ENCODE measurements at places on chromosomes 1 and 21.
A peak's percentile ranks its signal among the peaks of the same experiment; 100 is the strongest.

DNA sequence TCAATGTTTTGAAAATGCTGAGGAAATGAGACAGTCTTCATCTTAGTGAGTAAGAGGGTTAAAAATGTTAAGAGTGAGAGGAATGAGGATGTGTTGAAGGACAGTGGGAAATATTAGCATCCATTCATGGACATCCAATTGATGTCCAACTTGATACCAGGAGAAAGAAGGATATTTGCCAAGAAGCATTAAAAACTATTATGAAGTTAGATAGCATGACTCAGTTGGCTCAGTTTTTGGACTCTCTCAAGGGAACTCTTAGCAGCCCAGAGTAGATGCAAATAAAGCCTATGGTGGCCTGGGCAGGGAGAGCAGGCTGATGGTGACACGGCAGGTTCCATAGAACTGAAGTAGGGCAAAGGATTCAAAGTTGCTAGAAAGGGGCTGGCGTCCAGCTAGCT, 171.0 kb downstream of the ZZZ3 start:
- DNase-seq, result no peak

- no peak for DNase-seq
Observed at GRCh38 chr1:21295002-21295401, 4.7 kb upstream of the ECE1 start.

GRCh38 chr1:159473335-159473734, 33.8 kb downstream of the OR10J1 start:
- DNase-seq, result no peak

DNA sequence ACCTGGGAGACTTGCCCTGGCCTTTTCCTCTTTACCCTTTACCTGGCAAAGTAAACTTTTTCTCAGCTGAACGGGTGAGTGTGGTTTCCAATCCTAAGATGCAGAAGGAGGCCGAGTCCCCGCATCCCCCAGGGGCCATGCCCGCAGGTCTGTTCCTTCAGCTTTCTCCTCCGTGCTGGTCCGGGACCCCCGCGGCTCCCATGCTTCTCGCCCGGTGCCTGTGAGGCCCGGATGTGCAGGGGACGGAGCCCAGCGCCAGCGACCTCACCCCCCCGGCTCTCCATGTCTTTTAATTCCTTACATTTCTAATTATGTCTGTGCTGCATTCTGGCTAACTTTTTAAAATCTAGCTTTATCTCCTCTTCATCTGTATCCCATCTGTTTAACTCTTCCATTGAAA, 21.5 kb upstream of the SCYL3 start:
- no peak for DNase-seq

DNA sequence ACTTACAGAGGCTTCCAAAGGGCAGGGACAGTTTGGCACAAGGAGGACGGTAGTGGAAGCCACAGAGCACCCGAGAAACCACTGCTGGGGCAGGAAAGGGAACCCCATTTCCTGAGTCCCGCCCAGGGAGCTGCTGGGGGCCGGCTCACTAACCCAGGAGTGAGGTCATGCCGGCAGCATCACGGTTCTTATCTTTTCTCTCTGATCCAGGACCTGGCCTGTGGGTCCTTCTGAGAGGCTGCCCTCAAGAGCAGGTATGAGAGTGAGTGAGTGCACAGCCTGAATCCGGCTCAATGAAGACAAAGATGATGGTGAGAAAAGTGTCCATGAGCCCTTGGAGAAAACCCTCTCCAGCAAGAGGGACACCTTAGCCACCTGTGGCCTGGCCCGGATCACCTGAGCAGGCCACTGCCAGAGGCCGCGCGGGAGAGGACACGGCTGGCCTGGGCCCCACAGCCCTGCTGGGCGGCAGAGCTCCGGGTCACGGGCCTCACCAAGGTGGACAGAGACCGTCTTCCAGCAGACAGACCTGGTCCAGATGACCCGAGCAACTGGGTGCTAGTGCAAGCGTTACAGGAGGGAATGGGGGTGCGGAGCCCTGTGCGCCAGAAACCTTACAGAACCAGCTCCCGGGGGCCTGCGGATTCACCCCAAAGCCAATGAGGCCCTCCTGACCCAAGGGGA, 94.9 kb downstream of the RIPK4 start:
- DNase-seq, result no peak

GRCh38 chr21:43303275-43304178, 123.4 kb downstream of the SIK1 start:
- no peak for DNase-seq

DNA sequence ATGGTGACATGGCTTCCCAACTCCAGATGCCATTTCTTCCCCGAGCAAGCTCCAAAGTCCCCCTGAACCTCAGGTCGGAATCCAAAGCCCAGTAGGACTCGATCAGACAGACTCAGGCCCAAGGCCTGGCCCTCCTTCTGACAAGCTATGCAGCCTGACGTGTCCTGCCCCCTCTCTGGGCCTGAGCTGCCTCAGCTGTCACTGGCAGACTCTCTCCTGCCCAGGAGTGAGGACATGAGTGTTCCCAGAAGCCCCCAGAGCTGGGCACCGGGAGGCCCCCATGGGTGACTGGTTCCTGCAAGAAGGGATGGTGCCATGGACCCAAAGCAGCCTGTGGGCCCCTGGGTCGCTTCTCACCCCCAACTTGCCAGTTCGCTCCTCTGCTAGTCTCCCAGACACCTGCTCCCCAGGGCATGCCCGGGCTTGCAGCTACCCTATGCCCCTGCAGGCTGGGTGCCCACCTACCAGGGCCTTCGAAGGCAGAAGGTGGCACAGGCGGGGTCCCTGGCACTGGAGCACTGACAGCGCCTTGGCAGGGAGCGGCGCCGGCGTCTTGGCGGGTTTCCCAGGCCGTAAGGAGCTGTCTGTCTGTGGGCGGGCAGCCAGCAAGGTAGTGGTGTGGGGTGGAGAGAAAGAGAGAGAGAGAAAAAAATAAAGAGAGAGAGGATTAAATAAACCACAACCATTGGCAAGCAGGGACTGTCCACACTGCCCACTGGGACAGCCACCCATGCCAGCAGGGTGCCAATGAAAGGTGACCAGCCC, 2.3 kb downstream of the EDN2 start:
- DNase-seq, result no peak

GRCh38 chr1:209202830-209203532, 380.5 kb upstream of the CAMK1G start:
- no peak for DNase-seq

GRCh38 chr21:43318841-43319781, 107.8 kb downstream of the SIK1 start:
- DNase-seq, result no peak

DNA sequence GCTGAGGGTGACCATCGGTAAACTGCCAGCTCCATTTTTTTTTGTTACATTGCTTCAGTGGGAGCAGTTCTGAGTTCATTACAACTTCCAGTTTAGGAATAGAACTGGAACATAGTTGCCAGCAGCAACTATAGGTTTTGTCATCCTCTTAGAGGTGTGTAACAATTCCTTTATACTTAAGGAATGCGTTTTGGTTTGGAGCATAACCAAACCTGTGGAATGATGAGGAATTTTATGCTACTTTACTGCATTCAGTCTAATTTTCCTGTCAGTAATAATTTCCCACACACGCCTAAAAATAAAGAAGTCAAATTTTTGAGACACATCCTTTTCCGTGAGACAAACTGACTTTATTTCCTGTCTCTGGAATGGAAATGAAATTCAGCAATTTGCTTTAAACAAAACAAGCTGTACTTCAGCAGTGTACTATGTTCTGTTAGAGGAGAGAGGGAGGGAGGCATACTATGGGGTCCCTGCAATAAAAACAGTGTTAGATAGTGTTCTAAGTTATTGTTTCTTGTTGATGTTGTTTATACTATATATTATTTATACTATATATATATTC, 4.8 kb upstream of the AMPD1 start:
- no peak for DNase-seq

GRCh38 chr1:23816906-23817305, 8.3 kb downstream of the HMGCL start:
- no peak for DNase-seq

- DNase-seq, result no peak
Observed at GRCh38 chr21:31443736-31444521, 99.9 kb upstream of the TIAM1 start.

- no peak for DNase-seq
Observed at GRCh38 chr1:80221319-80221718, 1214.8 kb upstream of the ADGRL4 start.

DNA sequence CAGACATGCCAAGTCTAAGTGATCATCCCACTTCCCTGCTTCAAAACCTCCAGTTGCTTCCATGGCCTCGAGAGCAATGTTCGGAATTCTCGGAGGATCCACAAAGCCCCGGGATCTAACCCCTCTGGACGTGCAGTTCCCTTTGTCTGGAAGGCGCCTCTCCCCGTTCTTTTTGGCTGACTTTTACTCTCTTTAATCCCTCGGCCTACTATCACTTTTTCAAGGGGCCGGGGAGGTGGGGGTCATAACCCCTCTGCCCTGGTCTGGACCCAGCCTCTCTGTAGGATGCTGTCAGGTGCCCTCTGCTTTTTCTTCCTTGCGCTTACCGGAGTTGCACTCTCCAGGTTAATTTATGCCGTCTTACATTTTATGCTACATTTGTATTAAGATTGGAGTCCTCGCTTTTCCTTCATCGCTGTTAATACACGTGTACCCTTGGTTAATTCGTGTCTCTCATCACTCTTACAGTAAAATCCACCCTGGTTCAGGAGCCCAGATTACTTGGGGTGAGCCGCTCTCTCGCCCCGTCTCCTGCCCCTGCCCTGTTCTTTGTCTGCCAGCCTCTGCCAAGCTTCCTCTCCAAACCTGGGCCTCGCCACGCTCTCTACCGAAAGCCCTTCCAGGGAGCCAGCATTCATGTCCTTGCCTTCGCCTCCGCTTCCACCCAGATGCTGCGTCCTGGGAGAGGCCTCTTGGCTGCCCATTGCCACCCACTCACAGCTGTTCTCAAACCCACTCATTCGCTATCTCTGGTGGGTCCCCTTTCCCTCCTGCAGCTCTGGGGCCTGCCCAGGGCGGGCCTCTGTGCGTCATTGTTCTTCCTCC, 448.6 kb downstream of the CAMTA1 start:
- peak; percentile 12 for DNase-seq

DNA sequence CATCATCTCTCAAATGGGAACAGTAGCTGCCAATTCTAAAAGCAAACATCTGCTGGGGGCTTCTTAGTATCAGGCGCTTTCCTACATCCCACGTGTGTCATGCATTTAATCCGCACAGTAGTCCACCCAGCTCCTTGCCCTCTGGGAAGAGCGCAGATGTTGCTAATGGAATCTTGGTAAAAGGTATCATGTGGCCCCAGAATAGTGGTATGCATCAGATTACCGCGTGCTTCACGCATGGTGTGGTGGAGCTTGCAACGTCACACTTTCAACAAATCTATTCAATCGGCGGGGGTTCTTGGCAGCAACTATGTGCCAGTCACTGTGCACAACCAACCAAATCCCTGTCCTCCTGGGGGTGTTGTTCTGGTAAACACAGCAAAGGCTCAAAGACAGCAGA, 141.0 kb downstream of the HIVEP3 start:
- no peak for DNase-seq

- no peak for DNase-seq
Observed at GRCh38 chr1:42934541-42935312, 23.9 kb downstream of the SLC2A1 start.

DNA sequence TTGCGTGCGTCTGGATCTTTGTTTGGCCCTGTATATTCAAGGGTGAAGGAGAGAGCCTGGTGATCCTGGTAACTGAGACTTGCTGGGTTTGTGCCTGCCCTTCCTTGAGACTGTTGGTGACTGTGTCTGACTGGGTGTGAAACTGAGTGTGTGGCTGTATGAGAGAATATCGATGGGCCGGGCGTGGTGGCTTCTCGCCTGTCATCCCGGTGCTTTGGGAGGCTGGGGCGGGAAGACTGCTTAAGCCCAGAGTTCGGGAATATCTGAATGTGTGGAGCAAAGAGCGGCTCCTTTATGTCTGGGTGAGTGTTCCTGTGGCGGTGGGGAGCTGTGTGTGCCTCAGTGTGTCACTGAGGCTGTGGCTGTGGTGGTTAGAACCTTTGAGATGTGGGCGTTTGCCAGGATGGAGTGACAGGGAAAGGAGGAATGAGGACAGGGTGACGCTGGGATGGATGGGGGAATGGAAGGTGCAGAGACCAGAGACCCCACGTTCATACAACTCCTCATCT, 2.7 kb upstream of the MARCKSL1 start:
- DNase-seq, result no peak

DNA sequence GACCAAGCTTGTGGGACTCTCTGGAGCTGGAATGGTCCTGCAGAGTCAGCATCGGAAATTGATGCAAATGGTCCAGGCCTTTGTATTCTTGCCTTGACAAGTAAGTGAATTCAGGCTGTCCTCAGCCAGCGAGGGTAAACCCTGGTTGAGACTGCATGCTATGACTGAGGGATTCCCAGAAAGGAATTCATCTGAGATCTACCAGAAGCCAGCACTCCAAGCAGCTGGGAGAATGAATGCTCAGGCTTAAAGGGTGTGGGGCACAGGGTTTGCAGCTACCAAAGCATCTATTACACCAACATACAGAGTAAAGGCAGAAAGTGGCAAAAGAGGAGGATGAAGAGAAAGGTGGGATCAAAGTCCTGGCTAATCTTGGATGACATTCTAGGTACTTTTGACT, 257.0 kb upstream of the LYPLAL1 start:
- no peak for DNase-seq

DNA sequence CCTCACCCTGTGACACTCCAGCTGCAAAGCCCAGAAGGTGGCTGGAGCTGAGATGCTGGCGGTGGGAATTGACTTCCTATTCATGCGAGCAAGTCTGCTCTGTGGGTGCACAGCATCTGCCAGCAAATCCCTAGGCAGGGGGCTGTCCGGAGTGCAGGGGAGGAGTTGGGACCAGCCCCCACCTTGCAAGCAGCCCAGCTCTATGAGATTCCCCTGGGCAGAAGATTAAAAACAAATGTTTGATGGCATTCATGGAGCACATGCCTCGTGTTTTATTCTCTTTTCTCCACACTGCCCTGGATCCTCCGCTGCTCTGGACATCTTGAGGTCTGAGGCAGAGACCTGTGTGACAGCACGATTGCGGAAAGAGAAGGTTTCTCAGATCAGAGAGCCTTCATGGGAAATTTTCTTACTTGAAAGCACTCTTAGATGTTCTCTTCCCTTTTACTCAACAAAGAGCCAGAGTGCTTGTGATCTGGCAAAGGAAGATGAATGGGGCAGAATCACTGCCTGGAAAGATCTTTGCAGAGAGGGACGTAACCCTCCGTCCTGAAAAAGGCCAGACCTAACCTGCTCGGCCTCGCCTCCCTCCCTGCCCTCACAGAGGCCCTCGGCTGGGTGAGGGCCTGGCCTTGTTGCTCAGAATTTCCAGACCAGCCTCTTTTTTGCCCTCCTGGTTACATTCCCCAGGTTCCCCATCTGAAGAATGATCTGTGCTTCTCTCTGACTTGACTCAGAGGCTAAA, 597.1 kb downstream of the KIF26B start:
- DNase-seq, result no peak

DNA sequence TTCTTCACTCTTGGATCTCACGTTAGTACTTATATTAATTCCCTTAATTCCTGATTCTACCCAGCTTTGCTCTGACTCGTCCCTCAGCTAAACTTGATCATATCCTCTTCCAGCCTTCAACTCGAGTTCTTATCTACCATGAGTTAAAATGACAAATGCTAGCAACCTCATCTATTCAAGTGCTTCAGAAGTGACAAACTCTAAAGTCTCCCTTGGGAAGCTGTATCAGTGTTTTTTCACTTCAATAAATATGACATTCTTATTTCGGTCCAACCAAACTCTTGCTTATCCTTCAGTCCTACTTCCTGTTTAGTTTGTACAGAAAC, 75.3 kb downstream of the FOXJ3 start:
- no peak for DNase-seq

Data from liver (tissue), 10 donors.